ENCODE measurements at places on chromosomes 1 and 21.

GRCh38 chr1:158003406-158003800, 10.0 kb downstream of the KIRREL1 start:
- DNase-seq: no peak

DNA sequence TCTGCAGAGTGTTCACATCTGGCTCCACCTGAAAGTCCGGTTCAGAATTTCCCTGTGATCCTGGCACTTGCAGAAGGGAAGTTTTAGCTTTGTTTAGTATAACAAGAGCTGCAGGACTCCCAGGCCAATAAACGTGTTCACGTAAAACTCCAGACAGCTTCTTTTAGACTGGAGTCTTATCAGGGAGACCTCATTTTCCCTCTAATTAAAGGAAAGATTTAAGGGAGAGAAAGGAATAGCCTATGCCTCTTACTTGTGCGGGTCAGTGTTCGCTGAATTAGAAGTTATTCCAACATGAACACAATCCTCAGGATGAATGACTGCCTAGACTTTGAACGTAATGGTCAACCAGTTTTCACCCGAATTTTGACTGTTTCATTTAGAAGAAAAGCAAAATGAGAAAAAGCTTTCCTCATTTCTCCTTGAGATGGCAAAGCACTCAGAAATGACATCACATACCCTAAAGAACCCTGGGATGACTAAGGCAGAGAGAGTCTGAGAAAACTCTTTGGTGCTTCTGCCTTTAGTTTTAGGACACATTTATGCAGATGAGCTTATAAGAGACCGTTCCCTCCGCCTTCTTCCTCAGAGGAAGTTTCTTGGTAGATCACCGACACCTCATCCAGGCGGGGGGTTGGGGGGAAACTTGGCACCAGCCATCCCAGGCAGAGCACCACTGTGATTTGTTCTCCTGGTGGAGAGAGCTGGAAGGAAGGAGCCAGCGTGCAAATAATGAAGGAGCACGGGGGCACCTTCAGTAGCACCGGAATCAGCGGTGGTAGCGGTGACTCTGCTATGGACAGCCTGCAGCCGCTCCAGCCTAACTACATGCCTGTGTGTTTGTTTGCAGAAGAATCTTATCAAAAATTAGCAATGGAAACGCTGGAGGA, 202.1 kb upstream of the SGIP1 start:
- DNase-seq: no peak

GRCh38 chr1:25624156-25624555, 7.6 kb downstream of the MAN1C1 start:
- no peak for DNase-seq

- DNase-seq: no peak
Observed at GRCh38 chr1:195785830-195786229, 822.4 kb downstream of the KCNT2 start.

DNA sequence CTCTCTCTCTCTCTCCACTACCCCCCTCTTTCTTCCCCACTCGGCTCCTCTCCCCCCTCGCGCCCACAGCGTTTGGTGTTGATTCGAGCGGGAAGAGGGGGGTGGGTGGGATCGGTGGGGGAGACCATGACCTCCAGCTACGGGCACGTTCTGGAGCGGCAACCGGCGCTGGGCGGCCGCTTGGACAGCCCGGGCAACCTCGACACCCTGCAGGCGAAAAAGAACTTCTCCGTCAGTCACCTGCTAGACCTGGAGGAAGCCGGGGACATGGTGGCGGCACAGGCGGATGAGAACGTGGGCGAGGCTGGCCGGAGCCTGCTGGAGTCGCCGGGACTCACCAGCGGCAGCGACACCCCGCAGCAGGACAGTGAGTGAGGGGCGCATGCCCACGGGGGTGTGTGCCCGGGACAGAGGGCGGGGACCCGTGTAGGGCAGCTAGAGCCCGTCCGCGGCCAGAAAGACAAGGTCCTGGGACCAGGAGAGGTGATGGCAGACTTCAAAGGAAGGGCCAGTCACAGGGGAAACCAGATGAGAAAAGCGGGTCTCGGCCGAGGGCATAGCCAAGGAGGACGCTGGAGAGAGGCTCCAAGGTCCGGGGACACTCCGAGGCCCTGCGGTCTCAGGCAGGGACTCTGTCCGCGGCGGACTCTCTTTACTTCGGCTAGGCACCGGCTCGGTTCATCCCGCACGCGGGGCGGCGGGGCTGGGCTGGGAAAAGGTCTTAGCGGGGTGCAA, at the start of gene PRRX1:
Gene PRRX1, plus strand, starts transcription at position 39 of the 735 bp plus-strand sequence. Its CDS starts 88 bp downstream, at position 127.
- DNase-seq: peak; percentile 29

GRCh38 chr1:166283190-166283589, 116.4 kb upstream of the FAM78B start:
- DNase-seq: no peak

DNA sequence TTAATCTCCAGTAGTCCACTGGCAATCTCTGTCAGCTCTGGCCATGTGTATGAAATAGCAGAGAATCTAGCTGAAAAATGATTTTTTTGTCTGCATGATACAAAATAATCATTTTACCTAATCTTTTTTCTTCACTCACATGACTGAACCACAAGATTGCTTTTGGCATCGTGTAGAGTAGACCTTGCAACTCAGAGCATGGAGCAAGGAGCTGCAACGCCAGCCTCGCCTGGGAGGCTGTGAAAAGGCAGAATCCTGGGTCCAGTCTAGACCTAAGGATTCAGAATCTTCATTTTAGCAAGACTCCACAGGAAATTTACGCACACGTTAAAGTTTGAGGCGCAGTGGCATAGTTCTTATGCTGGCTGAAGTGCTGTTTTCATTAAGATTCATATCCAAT, 40.2 kb downstream of the TOMM20 start:
- no peak for DNase-seq

DNA sequence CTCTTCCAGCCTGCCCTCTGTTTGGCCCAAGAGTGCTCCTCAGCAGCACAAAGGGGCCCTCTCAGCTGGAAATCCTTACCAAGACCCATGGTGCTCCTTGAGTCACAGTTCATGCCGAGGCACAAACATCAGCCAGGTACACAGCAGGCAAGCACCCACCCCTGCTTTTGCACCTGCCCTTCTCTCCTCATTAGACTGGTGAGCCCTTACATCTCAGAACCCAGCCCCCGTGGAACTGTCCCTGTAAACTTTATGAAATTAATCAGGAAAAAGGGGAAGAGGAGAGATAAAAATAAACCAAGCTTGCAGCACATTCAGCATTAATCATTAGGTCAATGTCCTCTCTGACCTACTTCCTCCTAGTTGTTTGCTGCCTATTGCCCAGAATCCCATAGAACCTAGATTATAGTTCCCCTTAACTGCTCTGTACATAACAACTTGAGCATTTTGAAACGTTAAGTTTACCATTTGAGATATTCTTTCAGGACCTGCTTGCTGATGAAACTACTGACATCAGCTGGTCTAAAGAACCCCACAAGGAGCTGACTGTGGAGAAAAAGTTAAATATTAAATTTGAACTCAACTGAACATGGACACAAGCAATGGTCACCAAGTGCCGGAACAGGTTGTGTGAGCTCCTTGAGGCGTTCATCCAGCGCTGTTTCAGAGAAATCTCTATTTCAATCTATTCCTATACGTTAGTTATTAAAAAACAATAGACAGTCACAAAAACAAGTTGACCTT, 738.4 kb downstream of the MATN1 start:
- no peak for DNase-seq

GRCh38 chr1:16073490-16074119, at the start of gene FAM131C:
Gene FAM131C (minus strand): TSS chr1:16073651. CDS start chr1:16073442, 209 bp downstream.
- peak; percentile 88 for DNase-seq

DNA sequence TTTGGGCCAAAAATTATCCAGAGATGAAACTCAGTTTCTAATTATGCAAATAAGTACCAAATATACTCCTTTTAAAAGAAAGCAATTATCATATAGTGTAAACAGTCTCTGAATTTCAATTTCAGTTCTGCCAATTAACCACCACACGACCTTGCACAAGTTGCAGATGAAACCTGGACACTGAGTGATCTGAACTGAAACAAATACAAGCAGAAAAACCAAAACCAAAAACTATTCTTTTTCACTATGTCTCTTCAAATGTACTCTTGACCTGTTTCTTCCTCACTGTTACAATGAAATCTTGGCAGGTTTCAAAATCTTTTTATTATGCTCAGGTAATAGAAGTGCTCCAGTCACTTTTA, 79.2 kb downstream of the TYW3 start:
- DNase-seq: peak; percentile 26

DNA sequence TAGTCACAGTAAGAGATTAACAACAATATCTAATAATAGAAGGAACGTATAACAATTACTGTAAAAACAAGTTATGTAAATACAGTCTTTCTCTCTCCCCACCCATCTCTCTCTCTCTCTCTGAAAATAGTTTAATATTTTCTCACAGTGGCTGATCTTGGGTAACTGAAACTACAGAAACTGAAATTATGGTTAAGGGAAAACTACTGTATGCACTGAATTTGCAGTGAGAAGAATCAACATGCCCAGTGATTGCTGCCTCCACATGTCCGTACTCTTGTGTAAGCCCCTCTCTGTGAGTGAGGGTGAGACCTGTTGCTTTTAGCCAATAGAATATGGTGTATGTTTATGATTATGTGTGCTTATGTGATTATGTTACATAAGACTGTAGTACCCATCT, 1.6 kb downstream of the KRTAP6-1 start:
- DNase-seq: no peak

DNA sequence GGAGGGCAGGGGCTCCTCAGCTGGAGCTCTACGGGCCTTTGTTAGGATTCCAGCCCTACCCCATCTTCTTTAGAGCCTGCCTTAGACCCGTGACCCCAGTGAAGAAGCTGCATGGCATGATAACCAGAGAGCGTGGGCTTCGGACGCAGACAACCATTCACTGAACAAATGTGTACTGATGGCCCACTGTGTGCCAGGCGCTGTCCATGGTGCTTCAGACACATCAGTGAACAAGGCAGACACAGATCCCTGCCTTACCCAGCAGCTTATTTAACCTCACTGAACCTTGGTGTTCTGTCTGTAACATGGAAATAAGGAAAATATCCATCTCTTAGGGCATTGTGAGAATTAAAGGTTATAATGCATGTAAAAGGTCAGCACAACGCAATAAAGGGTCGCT, 9.5 kb downstream of the CHIT1 start:
- DNase-seq: no peak

DNA sequence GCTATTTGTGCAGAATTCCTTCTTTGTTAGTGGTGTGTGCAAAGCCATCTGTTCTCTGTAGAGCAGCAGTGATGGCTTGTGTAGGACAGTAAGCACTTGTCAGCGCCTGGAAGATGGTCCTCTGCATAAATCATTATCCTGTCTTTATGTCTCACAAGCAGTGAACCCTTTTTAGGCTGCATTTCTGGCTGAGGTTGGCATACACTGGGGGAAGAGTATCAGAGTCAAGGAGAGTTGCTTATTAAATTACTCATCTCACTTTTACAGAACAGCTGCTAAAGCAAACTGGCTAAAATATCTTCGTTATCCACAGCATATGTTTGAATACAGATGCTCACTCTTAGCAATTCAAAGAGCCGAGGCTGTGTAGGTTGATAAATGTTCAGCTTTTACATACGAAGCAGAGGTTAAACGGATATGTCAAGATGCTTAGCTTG, 54.6 kb upstream of the NCAM2 start:
- DNase-seq: no peak

DNA sequence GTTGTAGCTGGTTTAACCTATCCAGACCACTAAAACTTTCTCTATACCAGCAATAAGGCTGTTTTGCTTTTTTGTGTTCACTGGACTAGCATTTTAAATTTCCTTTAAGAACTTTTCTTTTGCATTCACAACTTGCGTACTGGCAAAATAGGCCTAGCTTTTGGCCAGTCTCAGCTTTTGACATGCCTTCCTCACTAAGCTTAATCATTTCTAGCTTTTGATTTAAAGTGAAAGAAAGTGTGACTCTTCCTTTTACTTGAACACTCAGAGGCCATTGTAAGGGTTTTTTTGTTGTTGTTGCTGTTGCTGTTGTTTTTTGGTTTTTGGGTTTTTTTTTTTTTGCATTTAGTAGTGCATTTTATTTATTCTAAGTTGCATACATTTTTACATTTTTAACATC, 15.2 kb downstream of the RPAP2 start:
- DNase-seq: no peak

DNA sequence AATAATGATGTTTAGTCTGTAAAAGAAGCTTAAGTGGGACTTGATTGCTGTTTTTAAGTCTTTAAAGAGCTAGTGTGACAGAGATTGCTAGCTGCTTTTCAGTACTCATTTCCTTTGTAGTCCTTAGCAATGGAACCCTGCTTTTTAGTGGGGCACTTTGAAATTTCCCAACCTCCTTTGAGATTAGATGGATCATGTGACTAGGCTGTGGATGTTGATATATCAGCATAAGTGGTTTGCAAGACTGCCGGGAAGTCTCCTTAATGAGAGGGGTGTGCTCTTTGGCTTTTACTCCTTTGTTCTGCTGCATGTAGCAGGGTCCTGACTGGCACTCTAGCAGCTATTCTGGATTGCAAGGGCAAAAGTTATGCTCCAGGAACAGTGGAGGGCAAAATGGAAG, 11.2 kb upstream of the RCOR3 start:
- no peak for DNase-seq

DNA sequence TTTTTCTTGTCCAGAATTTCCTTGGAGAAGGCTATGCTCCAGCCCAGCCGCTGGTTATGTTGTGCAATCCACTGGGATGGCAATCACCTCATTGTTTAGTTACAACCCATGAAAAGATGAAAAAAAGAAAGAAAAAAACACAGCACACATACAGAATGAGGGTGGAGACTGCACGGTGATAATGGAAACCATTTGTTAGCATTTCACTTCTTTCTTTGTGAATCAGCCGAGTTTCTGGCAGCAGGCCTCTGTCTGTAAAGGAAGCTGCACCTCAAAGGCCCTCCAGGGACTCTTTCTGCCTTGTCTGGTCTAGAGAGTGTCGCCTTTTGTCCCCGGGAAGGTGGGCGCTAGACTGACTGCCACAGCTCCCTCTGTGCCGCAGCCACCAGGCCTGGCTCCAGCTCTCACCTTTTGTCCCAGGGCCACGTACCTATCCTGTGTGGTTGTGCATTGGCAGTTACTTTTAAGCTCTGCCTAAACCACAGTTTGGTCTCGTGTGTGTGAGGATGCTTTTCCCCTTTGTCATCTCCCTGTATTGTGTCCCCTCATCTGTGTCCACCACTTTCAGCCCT, 35.6 kb downstream of the NGF start:
- no peak for DNase-seq

- DNase-seq: no peak
Observed at GRCh38 chr1:76293831-76294230, 219.3 kb downstream of the ST6GALNAC3 start.

- DNase-seq: no peak
Observed at GRCh38 chr1:204990059-204990664, 52.9 kb upstream of the CNTN2 start.

DNA sequence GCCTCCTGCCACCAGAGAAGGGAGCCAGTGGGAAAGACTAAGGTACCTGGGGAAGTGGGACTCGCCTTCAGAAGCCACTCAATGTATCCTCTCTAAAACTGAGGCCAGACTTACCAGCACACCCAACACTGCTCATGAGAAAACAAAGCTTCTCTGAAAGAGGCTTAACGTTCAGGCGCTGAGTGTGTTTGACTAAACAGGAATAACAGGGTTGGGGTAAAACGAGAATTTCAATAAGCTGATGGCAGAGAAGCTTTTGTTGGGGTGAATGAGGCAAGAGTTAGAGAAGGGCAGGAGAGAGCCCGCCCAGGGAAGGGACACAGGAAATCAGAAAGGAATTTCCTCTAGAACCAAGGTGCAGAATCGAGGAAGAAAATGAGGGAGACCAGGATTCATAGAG, 1.7 kb upstream of the SPRR3 start:
- DNase-seq: no peak
